ENCODE measurements at places on chromosomes 5 and 9. TPM values are rescaled to one million over a fixed set of nuclear protein-coding genes. Genes with fewer than 3 reads are reported as not detected.

The DBH gene
- total RNA-seq, result not detected

The GRIN1 gene
- 0.17 TPM for total RNA-seq

The SHOC1 gene
- total RNA-seq, result 0.15 TPM

DNA sequence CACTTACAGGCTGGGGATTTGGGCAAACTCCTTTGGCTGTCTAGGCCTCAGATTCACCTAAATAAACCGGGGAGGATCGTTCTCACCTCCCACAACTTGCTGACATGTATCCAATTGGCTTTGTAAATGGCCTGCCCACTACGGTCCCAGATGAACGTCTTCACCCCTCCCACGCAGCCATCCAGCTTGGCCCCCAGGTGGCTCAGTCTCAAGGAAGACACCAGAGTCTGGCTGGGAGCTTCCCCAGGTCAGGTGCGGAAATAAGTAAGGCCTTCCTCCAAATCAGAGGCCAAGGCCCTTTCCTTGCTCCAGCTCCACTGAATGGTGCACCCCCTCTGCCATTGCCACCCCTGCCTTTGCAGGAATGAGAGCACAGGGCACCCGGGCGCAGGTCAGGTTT, 11.4 kb downstream of the CIZ1 start:
- no peak for DNase-seq
- H3K36me3 ChIP-seq, result peaks cover 61% of the 10 kb centered on the region
- no peak overlapping the region for H3K27ac ChIP-seq
- no peaks in the 10 kb centered on the region for H3K27me3 ChIP-seq
- no peak overlapping the region for H3K4me3 ChIP-seq
- no peaks in the 10 kb centered on the region for H3K4me1 ChIP-seq

GRCh38 chr5:112186401-112186990, 232.6 kb downstream of the EPB41L4A start:
- no peak for DNase-seq
- no peaks in the 10 kb centered on the region for H3K27me3 ChIP-seq

DNA sequence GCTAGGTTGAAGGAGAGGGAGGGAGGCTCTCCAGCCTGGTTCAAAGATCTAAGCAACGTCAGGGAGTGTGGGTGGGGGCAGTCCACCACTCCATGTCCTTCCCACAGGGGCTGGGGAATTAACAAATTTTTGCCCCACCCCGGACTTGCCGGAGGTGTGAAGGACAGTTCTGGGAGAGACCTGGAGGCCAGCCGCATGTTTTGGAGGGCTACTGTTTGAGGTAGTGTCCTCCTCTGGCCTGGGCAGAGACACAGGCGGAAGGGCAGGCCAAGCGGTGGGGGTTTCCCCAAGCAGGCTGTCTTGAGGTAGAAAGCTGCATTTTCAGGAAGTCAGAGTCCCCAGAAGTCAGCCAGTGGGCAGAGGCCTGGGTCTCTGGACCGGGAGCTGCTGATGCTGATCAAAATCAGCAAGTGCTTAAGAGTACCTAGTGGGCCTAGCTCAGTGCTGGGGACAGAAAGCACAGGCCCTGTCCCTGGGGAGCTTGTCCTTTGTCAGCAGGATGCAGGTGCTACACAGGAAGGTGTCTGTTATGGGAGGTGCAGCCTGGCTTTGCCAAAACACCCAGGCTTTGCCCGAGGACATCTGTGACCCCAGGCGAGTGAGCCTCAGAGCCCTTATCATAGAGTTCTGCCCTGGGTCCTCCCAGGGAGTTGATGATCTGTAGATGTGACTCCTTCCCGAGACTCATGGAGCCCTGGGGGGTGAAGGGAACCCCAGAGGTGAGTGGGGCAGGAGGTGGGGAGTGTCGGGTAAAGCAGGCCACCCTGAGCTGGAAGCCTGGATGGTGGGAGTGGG, 18.5 kb downstream of the JADE2 start:
- H3K27ac ChIP-seq, result no peak overlapping the region
- DNase-seq, result no peak
- no peak overlapping the region for H3K4me3 ChIP-seq
- no peaks in the 10 kb centered on the region for H3K27me3 ChIP-seq
